ENCODE measurements at places on chromosomes 13 and 19. TPM values are rescaled to one million over a fixed set of nuclear protein-coding genes. Genes with fewer than 3 reads are reported as not detected.

DNA sequence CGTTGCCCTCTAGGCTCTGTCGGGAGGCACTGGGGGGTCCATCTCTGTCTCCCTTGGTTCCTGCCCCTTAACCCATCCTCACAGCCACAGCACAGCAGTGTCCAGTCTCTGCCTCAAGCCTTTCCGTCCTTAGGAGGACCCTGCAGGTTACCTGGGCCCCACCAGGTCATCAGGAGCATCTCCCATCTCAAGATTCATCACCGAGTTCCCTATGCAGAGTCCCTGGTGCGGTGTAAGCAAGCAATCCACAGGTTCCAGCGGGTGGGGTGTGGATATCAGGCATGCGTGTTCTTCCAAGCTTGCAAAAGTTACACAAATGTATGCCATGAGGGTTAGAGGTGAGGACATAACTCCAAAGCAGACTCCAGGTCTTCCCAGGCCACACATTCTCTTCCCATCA is 20.9 kb upstream of the GAS6 start:
- DNase-seq, result no peak

DNA sequence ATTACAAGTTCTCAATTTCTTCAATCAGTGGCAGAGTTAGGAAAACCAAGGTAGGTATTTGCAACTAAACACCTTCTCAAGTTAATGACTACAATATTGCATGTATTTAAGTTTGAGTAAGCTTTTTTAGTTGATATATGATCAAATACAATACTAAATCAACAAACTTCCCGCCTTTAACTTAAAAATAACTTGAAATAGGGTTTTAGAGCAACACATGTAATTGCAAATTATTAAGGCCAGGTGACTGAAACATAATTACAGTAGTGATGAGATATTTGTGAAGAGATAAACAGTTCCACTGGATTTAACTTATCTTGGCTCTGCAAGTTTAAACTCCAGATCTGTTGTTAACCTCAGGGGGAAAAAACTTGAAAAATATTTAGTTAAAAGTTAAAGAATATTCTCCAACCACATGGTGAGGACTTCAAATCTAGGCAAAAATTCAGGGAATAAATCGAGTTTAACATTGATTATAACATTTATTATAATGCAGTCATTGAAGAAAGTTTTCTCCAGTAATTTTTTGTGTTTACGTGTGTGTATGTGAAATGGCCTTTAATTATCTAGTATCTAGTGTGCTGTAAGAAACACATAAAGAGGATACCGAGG is 3.6 kb downstream of the DACH1 start:
- no peak for DNase-seq

DNA sequence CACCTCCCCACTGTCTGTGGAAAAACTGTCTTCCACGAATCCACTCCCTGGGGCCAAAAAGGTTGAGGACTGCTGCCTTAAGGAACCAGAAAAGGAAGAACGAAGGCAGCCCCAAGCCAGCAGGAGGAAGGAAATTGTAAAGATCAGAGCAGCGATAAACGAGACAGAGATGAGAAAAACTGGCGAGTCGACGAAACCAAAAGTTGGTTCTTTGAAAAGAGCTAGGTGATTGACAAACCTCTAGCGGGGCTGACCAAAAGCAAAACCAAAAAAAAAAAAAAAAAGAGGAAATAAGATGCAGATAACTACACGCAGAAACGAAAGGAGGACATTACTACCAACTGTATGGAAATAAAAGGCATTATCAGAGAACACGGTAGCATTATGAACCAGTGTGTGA is 76.9 kb downstream of the GADD45B start:
- no peak for DNase-seq

- DNase-seq, result peak; percentile 83
Measured at GRCh38 chr19:49157445-49158224, at the start of gene TRPM4. TSS of gene TRPM4 (plus strand) at chr19:49157792. CDS start at chr19:49157867, 75 bp downstream.

DNA sequence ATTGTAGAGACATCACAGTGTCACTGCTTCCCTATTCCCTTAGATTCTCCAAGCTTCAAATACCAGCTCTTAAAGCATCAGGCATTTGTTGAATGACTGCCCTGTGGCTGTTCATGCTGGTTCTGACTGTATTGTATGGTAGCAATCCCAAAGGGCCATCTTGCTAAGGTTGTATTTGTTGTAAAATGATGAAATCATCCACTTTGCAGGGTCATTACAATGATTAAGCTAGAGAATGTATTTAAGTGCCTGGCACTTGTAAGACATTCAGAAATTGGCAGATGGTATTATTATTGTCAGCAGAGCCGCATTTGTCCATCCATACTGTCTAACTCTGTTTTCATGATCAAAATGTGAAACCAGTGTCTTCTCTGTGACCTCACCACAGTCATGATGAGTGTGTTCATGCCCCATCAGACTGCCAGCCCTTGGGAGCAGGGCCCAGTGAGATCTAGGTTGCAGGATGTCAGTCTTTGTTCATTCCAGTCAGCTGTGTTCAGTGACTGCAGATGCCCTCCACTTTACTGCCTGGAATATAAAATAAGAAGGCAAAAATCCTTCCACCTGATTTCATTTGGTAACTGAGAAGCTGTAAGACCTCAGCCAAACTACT is 86.1 kb downstream of the DHRS12 start:
- DNase-seq, result no peak

- DNase-seq, result peak; percentile 83
Measured at GRCh38 chr19:14505488-14506239, 9.7 kb upstream of the GIPC1 start.

Gene ONECUT3
- total RNA-seq, result not detected

Gene S1PR5
- total RNA-seq, result 0.29 TPM

Gene QPCTL
- 15.4 TPM for total RNA-seq

Measured in RPMI7951 (cell line).